ENCODE measurements at places on chromosomes 16 and 17.

- DNase-seq, result no peak
These were observed 18.9 kb downstream of the XYLT1 start for GRCh38 chr16:17451843-17452242.

DNA sequence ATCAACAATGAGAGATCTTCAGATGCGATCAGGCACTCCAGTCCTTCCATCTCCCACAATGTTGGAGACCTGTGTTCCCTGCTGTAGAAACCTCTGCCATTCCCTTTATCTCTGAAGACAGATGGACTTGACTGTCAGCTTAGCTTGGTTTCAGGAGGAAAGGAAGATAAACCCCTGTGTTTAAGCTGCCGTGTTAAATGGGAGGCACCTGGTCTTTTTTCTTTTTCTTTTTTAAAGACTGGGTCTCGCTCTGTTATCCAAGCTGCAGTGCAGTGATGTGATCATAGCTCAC lies 63.1 kb downstream of the USP22 start:
- no peak for DNase-seq

GRCh38 chr16:9854675-9855074 lies 327.6 kb downstream of the GRIN2A start:
- DNase-seq, result no peak

GRCh38 chr17:60036796-60037677 lies 41.7 kb downstream of the HEATR6 start:
- peak; percentile 70 for DNase-seq

DNA sequence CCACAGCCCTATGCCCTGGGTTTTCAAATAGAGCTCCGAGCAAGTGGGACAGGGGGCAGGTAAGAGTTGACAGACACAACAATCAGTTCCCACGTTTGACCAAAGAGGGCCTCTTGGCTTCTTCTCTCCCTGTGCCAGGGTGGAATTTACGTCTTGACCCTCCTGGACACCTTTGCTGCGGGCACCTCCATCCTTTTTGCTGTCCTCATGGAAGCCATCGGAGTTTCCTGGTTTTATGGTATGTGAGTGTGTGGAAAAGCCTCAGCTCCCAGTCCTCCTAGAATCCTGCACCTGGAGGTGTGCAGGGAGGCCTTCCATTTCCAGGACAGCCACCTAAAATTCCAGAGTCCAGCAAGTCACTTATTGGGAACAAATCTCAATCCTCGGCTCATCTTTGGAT lies 42.5 kb downstream of the SLC6A2 start:
- DNase-seq, result no peak

GRCh38 chr17:33229499-33229898 lies 63.6 kb downstream of the ASIC2 start:
- DNase-seq, result no peak

DNA sequence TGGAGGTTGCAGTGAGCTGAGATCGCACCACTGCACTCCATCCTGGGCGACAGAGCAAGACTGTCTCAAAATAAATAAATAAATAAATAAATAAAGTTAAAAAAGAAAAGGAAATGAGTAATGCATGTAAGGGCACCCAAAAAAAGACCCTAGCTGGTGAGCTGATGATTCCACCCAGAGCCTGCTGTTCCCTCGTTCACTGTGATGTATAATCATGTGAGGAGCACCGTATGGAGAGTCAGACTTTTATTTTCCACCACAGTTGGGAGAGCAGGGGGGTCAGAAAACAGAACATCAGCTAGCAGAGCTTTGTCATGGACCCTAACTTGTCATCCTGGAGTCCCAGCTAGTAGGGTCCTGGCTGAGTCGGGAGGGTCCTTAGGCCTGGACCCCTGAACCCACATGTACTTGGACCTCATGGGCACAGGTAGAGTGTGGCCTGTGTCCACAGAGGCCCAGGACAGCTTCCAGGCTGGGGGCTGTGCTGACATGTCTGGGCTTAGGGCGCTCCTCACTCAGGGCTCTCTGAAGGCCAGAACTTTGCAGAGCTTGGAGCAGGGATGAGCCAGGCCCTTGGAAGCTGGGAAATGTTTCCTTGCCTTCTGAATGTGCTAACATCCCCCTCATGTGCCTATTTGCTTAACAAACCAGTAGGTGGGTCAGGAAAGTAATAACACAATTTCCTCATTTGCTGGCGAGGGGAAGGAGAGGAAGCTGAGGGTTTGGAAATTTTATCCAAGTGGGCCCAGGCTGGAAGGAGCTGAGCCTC lies 18.8 kb upstream of the LASP1NB start:
- DNase-seq, result no peak

DNA sequence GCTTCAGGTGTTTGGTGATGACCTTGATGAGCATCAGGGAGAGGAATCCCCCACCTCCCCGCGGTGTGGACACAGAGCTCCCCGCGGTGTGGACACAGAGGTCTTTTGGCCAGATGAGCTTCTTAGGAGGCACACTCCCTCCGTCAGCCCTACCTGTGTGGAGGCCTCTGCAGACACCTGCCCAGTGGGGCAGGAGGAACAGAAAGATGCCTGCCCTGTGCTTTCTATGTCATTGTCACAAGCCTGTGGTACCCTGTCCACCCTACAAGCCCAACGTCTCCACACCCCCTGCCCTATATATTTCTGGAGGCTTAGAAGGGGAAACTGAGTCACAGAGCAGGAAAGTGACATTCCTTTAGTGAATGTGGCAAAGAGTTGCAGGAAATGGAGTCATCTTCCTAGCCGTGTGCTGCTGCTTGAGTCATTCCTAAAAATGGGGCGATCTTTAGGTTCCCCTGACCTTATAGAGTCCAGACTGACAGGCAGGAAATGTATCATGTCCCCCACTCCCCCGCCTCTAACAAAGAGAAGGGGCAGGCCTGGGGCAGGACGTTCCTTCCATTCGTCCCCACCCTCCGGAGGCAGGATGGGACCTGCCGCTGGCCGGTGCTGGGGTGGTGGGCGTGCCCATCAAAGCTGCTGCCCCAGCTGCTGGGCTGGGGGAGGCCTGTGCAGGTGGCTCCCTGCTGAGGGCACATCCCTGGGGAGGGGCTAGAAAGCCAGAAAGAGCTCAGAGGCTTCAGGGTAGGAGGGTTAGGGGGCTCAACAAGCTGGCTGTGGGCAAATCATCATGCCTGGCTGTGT lies 1.0 kb upstream of the C16orf74 start:
- no peak for DNase-seq

DNA sequence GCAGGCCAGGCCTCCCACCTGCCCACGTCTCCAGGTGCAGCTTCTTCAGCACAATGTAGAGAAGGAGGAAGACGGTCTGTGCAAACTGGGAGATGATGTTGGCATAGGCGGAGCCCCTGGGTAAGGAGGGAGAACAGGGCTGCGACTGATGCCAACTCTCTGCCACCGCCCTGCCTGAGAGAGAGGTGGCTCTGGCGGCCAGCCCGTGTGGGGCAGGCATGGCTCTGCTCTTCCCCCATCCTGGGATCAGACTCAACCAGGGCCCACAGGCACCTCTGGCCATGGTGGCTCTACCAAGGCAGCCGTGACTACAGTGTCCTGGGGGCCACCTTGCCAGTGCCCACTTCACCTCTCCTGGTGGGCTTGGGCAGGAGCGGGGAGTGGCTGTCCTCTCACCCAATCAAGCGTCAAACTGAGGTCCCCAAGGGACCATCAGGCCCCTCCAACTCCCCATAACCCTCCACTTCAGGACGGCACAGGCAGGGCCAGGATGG lies 8.6 kb downstream of the SLC47A2 start:
- DNase-seq, result no peak

- DNase-seq, result no peak
These were observed 5.5 kb upstream of the SRL start for GRCh38 chr16:4247460-4247784.

GRCh38 chr17:70447588-70447987 lies 278.3 kb downstream of the KCNJ2 start:
- DNase-seq, result no peak

GRCh38 chr17:65900216-65900615 lies 291.7 kb downstream of the CEP112 start:
- DNase-seq, result no peak

DNA sequence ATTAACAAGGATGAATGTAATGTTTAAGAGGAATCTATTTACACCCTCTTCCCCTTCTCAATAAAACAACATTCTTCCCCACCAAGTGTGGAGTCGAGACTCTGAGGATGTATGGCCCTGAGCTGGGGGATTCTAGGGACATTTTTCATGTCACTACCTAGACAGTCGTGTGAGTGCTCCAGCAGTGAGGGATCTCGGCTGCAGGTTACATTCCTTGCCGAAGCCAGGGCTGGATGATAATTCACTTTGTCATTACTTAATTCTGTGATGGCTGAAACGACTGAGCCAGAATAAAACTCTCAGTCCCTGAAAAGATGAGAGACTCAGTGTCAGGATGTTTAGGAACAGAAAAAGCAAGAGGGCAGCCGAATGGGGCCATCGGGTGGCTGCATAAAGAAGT lies 106.9 kb upstream of the HSBP1 start:
- DNase-seq, result no peak

- DNase-seq, result no peak
These were observed 94.7 kb upstream of the TNRC6C start for GRCh38 chr17:77863814-77864161.
